ENCODE measurements at places on chromosomes 3 and 15. TPM values are rescaled to one million over a fixed set of nuclear protein-coding genes. Genes with fewer than 3 reads are reported as not detected.

DNA sequence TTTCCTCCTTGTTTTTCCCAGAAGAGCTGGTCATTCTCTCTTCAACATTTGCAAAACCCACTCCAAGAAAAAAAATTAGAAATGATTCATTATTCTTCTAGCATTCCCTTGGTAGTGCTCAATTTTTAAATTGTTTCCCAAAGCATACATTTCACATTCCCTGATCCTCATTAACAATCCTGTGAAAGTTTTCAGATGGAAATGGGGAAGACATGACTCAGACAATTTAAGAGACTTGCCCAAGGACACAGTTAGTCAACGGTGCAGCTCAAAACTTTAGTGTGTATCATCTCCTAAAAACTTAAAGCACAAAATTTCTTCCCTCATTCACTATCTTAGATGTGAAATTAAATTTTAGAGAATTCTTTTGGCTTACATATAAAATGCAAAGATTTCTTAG lies 17.1 kb upstream of the ABI3BP start:
- DNase-seq = no peak

DNA sequence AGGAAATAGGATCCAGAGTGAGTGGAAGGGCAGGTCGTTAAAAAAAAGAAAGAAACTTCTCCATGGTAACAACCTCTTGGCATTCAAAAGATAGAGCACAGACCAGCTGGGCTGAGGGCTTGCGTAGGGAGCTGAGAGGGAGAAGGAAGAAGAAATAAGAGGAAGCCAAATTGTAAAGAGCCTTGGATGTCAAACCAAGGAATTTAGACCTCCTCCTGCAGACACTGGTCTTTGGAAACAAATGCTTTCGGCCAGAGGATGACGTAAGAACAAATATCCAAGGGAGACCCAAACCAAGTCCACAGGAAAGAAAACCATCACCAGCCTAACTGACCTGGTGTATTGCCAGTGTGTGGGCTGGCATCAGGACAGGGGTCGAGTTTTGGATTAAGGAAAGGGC lies 155.2 kb downstream of the UACA start:
- DNase-seq = no peak

DNA sequence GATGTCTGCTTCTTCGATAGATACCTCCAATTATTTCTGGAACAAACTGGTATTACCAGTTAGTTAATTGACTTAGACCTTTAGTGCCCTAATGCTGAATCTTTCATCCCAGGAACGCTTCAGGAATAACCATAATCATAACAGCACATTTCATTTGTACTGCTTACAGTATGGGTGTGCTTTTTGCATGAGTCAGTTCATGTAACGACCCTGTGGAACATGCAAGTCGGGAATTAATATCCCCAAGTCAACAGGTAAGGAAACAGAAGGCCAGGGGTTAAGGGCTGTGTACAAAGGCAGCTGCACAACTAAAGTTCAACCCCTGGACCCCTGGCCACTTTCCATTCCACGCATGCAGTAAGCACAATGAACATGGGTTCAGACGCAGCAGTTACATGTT lies 49.2 kb downstream of the ADCY5 start:
- DNase-seq = peak; percentile 0

DNA sequence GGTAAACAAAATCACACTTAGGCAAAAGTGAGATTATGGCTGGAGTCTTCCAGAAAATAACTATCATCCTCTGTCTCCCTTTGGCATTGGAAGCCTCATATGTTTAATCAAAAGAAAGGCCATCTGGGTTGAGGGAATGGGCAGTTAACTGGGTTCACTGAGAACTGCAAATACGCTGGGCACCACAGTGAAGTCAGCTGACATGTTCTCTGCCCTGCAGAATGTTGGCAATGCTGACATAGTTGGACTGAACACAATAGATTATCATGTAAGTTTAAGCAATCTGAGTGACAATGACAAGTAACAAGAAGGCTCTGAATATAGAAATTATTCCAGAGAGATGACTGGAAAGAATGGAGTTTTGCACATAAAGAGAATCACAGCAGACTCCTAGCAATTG lies 43.8 kb upstream of the SLC25A26 start:
- no peak for DNase-seq

CHL1 gene
- total RNA-seq = not detected

DNA sequence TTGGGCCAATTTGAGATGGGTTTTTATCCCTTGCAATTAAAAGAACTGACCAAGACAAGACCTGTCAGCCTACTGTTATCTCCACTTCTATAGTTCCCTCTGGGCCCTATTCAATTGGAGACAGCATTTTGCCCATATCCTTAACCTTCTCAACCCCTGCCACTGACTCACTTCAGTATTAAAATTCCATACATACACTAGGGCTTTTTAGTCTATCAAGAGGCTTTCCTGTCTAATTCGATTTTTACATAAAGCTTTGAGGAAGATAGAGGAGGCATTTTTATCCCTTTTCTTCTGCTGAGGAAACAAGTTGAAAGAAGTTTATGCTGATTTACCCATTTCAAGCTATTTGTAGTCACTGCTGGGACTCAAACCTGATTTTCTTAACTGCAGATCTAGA lies 51.1 kb downstream of the GTF2E1 start:
- DNase-seq = no peak

- DNase-seq = peak; percentile 88
These were observed 610 bp upstream of the SATB1 start for GRCh38 chr3:18425641-18426257.

DNA sequence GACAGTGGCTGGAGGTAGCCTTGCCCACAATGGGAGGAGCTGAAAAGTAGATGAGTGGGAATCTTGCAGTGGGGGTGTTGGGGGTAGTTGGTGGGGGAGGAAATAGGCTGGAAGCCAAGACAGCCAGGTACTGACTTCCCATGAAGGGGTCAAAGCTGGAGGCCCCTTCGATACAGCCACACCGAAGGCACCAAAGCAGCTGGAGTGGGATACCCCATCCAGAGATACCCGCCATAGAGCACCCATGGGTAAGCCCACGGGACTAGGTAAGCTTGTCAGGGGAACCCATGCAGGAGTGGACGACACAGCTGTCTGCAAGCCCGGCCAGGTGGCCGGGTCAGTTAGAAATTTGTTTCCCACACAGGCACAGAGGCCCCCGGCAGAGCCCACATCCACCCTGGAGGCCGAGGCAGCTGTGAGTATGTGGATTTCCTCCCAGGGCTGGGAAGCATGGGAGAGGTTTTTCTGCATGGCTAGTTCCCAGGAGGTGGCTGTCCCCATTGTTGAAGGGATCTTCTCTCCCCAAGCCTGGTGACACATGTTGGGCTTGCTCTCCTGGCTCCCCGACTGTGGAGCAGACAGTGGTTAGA lies 28.6 kb downstream of the PRR23E start:
- no peak for DNase-seq

DNA sequence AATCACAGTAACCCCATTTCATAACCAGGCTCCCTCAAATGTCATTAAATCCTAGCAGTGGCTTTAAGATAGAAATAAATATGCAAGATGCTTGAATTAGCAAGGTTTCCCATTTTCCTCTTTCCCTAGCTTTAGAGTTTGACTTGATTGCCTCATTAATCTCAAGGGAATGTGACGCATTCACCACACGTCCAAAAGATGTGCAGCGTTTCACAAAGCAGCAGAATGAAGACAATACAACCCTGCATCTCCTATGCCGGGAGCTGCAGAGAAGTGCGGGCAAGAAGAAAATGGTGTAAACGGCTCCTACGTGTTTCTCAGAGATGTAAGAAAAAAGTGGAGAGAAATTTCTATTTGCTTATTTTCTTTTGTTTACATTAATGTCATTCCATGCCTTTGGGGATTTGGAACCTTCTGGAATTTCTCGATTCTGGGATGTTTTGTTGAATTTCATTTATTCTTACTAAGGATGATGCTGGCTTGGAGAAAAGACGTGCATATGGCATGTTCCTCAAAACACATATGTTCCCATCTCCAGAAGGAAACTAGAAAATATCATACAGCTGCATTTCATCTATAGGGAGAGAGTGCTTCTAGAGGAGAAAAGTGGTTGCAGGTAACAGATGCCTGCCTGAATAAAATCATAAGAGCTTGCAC lies 27.8 kb upstream of the FRMD4B start:
- DNase-seq = no peak

B3GNT5 gene
- total RNA-seq = 19.9 TPM

DNA sequence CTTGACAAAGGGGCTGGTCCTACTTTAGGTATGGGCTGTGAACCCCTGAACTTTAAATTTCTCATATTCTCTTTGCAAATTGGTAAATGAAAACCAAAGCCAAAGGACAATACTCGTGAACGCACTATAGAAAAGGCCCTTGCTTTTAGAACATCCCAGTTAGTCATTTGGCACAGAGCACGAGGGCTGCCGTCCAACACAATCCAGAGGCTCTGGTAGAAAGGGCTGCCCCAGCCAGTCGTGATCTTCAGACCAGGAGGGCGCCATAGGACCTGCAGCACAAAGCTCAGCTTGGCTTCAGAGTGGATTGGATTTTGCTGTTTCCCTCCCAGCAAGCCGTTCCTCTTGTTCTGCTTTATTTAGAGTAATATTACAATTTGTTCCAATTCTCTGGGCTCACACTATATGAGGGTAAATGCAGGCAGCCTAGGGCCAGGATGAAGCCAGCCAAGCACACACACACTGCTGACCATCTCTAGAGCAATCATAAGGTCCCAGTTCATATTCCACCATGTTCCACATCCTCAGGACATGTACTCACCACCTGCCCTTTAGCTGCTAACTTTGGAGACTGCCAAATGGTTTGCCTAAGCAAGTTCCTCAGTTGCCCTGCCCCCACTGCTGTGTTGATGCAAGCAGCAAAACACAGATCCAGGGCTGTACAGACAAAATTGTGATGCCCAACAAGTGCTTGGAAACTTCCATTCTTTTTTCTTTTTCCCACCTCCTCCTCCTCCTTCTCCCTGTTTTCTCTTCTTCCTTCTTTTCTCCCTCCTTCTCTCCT lies 6.0 kb upstream of the BFSP2 start:
- no peak for DNase-seq

- DNase-seq = no peak
These were observed 28.5 kb downstream of the TMEM212 start for GRCh38 chr3:171871392-171872274.

GRCh38 chr3:194119831-194120590 lies 15.9 kb upstream of the HES1 start:
- no peak for DNase-seq

DNA sequence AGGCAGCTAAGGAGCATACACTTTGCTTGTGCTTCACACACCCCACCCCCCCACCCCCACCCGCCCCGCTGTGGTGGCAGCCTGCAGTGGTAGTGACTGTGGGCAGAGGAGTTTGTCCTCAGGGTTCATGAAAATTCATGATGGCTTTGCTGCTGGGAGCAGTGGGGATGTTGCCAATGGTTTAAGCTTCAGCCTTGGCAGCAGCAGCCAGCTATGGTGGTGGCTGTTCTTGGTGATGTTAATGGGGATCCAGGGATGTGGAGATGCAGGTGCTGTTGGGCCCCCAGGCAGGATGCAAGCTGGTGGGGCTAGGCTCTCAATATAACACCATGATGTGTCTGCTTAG lies 55.8 kb downstream of the TNFAIP8L3 start:
- no peak for DNase-seq

RNU5B-1 gene
- not detected for total RNA-seq

WDR93 gene
- not detected for total RNA-seq

IDH2 gene
- 126 TPM for total RNA-seq

GFM1 gene
- 48.8 TPM for total RNA-seq

HESX1 gene
- 1.7 TPM for total RNA-seq

CADPS gene
- not detected for total RNA-seq

DNA sequence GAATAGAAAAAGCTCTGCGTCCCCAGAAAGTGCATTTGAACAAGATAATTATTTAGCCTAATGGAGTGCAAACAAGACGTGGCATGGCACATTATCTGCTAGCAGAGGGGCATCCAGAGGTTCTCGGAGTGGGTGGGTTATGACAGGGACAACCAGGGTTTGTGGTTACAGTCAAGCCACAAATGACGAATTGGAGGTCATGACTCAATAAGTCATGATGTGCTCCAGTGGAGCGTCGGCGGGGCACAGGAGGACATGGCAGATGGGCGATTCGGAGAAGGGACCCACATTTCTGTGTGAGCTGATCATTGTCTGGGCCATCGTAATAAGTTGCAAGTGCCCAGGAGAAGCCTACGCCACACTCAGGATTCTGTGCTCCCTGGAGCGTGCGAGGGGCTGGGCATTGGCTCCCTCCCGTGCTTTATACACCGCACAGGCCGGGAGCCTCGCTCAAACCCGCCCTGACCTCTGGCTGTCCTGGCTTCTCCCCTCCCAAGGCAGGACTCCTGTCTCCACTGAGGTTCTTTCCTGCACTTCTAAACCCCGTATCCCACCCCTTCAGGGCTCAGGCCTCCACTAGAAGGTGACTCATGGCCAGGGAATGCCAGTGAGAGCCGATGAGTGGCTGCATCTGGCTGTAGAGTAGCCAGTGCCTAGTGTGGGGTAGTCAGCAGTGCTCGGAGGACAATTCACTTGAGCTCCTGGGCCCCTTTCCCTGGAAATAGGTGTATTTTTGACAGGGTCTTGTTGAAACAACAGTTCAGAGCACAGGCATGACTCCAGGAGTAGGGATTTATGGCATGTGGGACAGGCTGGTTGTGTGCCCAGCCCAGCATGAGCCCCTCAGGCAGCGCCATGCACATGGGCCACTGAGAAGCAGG lies 67.4 kb downstream of the GRIP2 start:
- DNase-seq = peak; percentile 72

- no peak for DNase-seq
These were observed 28.5 kb downstream of the UBE2E1 start for GRCh38 chr3:23834082-23834870.

DNA sequence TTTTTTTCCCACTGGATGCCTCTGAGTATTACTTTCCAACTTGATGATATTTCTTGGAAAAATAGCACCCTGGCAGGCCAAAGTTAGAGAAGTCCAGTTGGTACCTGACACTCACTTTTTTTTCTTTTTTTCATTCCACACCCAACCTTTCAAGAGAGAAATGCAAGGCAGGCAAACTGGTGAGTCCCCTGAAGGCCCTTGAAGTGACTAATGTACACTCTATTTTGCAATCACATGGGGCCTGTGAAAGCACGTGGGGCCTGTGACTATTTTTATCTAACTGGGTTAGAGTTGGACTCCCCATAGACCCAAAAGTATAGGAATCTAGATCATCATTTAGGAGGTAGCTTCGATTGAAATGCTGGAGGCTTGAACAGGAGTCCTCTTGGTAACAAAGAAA lies 316.7 kb downstream of the CHL1 start:
- no peak for DNase-seq

DNA sequence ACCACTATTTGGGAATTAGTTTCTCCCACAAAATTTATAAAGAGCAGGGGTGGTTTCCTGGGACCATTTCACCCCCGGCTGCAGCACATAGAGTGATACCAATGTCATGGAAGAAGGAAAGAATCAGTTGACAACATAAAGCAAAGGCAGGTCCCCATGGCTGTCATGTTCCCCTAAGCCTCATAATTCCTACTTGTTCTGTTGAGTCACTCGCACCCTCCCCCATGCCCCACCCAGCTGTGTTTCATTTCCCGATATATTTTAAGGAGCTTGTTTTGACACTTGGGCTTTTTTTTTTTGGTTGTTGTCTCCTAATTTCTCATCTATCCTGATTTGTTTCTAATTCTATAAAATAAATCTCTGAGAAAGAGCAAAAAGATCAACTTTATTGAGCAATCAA lies 24.9 kb downstream of the ERC2 start:
- DNase-seq = no peak

NAA50 gene
- total RNA-seq = 71.8 TPM

HRH1 gene
- total RNA-seq = 30.1 TPM

- DNase-seq = no peak
These were observed 29.0 kb upstream of the TIMP4 start for GRCh38 chr3:12187448-12188327.

All from chondrocyte (in vitro differentiated cells).